ENCODE measurements at places on chromosomes 5 and 9. TPM values are rescaled to one million over a fixed set of nuclear protein-coding genes. Genes with fewer than 3 reads are reported as not detected.

DNA sequence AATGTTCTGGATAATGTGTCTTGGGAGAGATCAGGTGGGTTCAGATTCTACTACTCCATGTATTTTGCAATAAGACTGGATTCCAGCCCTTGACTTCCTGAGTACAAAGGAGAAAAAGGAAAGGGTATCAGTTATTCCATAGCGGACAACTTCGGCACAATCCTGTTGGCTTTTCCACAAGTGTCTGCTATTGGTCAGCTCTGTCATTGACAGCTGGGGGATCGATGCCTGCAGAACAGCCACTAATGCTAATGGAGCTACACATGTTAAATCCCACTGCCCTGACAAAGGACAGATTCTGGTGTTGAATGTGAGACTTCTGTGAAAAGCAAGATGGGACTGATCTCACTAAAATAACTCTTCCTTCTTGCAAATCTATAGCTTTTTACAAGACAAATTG is 41.2 kb downstream of the IZUMO3 start:
- no peak for DNase-seq

- DNase-seq: no peak
Measured at GRCh38 chr9:91085517-91086291, 276.0 kb downstream of the AUH start.

- DNase-seq: peak; percentile 6
Measured at GRCh38 chr9:27888661-27889295, 315.5 kb upstream of the C9orf72 start.

DNA sequence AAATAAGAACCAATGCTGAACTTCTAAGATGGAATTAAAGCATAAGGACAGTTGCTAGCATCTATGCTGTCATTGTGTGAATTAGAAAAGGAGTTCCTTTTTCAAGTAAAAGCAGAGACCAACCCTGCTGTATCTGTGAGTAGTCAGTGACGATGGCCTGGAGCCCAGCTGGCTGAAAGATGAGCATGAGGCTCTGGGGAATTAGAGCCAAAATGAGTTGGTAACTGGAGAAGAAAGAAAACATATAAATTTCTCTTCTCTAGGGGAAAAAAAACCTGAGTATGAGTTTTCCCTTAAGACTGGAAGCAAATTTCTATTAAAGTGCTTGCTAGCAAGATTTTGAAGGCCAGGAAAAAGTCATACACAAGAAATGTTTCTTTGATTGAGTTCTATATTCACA is 1.6 kb upstream of the SPZ1 start:
- DNase-seq: no peak

DNA sequence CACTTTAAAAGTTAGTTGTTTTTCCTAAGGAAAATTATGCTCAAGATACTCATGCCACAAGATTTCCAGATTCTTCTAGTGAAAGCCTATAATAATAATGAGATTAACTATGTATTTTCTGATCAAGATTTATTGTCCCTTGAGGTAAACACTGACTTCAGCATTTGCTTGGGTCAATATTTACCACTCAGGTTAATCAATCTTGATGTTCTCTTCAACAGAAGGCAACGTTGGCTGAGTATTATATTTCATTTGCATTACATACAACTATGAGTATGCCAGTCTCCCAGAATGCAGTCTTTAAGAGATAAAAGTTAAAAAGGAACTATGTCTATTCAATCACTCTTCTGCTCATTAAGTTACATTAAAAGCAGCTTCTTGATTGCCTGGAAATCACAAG is 115.6 kb downstream of the GPR21 start:
- no peak for DNase-seq

DNA sequence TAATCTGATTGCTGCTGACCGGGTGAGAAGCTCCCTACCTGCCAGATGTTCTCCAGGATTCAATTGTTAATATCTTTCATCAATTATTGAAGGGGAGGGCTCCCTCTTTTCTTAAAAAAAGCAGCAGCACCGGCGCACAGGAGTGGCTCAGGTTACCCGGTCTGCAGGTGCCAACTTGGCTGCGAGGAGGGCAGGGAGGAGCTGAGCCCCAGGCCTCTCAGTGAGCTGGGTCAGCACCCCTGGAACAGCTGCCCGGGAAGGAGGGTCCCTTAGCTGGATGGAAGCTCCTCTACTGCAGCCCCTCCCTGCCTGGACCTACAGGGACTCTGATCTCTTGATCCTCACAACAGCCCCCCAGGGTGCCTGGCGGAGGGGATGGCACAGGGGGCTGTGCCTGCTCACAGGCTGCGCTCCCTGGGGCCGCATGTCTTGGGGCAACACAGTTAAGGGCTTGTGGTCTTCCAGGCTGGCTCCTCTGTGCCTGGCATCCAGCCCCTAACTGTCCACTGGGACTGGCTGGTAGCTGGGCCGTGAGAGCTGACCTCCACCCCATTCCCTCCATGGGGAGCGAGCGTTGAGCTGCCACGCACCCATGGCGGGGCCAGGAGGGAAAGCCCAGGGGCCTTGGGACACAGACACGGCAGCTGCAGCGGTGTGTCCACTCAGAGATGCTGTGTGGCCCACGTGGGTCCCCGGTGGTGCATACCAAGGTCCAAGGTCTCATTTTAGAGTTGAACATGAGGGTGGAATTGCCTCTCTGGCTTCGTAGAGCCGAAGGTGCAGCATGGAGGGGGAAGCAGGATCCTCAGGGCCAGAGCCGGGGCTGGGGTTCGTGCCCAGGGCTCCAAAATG is 28.6 kb upstream of the TMEM250 start:
- DNase-seq: no peak

GRCh38 chr9:105735366-105735765 is 41.0 kb downstream of the TMEM38B start:
- DNase-seq: no peak

- no peak for DNase-seq
Measured at GRCh38 chr5:150152636-150153462, 2.8 kb downstream of the PDGFRB start.

GRCh38 chr9:108475813-108476212 is 380.0 kb downstream of the ACTL7B start:
- peak; percentile 29 for DNase-seq

Gene CMBL
- 3.5 TPM for total RNA-seq

Gene ZBED3
- total RNA-seq: 1.1 TPM

Gene NR5A1
- not detected for total RNA-seq

Measured in lung microvascular endothelial cell (primary cell).